ENCODE measurements at places on chromosomes 13 and 19.

DNA sequence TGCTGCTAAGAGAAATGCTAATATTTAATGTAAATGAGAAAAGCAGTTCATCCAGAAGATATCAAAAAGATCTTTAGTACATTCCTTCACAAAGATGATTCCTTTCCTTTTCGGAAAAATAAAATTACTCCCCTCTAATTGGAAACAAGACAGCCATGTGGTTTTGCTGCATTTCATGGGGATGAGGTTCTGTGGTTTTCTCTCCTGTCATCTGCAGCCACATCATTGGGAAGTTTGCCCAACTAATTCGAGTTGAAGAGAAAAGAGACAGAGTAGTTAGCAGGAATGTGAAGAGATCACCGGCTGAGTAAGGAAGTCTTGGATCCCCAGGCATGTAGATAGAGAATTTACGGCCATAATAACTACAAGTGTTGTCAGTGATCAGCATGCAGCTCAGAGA lies 122.1 kb downstream of the CYSLTR2 start:
- DNase-seq = no peak

DNA sequence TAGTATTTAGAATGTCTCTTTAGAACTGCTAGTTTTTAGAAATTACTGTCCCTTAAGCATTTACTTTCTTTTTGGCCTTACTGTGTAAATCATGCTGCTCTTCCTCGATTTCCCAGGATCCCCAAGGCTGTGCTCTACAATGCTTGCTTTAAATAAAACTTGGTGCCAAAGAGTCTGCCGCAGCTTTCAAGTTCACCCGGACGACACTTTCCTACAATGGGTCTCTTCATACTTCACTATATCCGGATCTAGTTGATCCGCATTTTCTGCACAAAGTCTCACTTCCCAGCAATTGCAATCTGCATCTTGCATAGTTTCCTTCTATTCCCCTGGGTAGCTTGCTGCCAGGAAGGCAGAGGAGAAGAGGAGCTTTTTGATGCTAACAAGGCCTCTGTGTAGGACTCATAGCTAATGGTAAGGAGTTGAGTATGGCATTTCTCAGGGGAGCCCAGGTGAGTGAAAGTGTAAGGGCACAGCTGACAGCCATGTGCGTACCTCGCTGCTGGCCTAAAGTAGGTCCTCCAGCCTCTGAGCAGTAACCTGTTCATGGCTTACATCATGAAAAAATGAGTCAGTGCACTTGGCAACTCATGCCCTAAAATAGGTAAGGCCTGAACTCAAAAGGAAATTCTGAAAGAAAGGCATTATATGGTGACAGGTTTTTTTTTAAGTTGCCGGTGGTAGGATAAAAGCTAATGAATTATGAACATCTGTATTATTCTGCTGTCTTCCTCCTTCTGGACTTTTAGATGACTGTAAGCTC lies 101.6 kb downstream of the ENOX1 start:
- DNase-seq = no peak

GRCh38 chr13:36006347-36006746 lies 124.8 kb downstream of the DCLK1 start:
- DNase-seq = no peak

GRCh38 chr13:20703780-20704458 lies 420 bp downstream of the IL17D start:
- peak; percentile 84 for DNase-seq

DNA sequence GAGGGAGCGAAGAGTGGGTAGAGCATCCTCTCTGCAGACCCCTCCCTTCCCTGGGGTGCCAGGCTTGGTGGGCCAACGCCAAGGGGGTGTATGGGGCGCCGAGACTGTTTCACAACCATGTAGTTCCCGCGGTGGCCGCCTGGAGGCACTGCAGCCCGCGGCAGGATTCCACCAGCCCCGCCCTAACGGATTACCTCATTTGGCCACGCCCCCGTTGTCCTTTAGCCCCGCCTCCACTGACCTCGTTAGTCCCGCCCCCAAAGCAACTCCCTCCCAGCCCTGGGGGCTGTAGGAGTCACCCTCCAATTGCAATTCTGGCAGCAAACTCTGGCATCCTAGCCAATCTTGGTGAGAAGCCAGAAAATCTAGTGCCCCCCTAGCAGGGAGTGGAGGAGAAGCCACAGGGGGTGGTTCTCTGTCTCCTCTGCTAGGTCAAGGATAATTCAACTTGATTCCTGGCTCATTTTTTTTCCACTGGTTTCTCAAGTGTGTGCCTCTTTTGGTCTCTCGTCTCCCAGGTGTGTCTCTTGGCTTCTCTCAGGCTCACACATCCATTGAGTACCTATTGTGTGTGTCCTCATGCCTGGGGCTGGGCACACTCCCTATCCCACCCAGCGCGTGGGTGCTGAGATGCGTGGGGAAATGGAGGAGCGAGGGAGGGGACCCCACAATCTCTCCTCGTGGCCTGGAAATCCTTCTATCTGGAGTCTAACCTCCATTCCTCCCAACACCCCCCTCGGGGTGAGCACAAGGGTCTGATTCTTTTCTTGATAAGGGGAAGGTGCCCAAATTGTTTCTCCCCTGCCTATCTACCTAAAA lies 2.0 kb downstream of the OLFM2 start:
- DNase-seq = peak; percentile 90

DNA sequence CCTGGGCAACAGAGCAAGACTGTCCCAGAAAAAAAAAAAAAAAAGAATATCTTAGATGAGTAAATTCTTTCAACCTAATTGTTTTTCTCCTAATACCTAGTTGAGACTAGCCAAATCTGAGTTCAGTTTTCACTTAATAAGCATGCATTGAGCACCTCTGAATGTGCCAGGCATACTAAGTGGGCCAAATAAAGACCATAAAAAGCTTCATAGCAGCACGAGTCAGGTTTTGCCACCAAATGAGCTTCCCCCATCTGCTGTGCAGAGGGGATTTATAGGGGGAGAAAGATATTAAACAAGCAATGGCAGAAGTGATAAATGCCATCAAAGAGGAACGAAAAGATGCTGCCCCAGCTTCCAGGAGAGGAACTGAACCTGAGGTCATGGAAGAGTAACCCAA lies 11.4 kb downstream of the THSD1 start:
- DNase-seq = no peak

GRCh38 chr19:441213-441836 lies 19.5 kb downstream of the SHC2 start:
- DNase-seq = no peak

DNA sequence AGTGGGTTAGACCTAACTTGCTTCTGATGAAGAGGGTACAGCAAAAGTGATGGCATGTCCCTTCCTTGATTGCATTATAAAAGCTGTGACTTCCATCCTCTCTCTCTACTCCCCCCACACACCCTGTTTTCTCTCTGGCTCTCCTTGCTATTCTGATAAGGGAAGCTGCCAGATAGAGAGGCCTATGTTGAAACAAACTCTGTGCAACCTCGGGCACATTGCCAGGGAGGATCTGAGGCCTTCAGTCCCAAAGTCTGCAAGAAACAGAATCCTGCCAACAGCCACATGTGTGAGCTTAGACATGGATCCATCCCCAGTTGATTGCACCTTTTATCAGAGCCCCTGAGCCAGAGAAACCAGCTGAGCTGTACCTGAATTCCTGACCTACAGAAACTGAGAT lies 44.8 kb upstream of the ARGLU1 start:
- no peak for DNase-seq

- peak; percentile 79 for DNase-seq
Observed at GRCh38 chr13:114161644-114162532, 17.2 kb upstream of the CFAP97D2 start.

DNA sequence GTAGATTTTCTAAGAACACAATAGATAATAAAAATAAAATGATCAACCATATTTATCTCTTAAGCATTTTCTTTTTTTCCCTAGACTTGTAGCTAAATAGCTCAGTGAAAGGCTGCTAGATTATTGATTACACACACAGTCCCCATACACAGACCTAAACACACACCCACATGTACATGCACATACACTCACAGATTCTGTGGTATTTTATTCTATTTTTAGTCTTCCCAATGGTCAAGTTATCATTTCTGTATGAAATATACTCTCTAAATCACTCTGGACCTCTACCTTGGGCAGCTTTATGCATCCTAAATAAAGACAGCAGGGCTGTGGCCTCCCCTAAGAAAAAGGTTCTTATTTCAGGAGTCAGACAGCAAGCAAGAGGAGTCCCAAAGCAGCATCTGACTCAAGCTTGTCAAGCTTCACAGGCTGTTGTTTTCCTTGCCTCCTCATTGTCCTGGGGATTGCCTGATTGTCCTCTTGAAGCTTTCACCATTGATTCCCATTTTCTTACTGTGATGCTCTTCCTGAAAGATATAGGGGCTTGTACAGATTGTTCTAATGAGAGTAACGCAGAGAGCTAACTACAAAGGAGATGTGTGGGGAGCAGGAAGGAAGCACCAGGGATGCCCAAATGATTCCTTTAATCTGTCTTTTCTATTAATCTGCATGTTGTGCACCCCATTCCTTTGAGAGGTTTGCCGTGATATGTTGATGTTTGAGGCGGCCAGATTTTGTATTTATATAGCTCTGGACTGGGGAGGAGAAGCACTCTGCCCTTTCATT lies 986.5 kb downstream of the PCDH17 start:
- no peak for DNase-seq

DNA sequence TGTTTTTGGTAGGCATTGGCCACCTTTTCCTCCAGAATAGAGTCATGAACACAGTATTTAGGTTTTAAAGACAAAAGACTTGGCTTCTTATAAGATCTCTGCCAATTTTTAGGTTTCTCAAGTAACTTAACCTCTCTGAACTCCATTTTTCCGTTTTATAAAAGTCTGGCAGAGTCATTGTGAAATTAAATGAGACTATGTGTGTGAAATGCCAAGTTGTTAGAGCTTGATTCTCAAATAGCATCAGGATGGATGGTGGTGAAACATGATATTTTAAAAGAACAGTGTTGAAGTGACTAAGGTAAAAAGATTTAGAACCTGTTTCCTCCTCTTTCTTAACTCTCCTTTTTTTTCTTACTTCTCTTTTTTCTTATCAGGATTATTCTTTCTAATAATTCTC lies 617.7 kb upstream of the SLITRK1 start:
- DNase-seq = no peak

DNA sequence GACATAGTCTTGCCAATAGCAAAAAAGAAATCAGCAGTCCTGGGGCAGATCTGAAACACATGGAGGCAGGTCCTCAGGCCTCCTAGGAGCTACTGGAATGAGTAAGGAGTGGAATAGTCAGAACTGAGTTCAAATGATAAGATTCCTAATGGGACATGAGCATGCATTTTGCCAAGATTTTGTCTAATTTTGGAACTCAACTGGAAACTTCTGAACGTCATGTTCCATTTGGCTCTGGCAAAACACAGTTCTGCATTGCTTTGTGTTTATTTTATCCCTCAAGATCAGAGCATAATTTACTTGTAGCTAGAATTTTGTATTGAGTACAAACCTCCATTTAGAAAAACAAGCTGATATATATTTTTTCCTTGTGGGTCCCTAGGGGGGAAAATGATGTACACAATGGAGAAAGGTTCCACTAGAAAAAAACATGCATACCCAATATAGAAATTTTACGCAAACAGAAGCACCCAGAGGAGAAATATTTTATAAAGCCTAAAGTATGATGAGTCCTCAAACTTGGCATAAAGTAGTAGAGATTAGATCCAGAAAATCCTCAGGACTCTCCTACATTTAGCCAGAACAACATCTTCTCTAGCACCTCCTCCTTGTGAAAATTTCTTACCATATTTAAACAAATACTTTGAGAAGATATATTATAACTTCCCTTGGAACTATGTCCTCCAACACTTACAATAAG lies 149.0 kb upstream of the SERP2 start:
- DNase-seq = no peak

DNA sequence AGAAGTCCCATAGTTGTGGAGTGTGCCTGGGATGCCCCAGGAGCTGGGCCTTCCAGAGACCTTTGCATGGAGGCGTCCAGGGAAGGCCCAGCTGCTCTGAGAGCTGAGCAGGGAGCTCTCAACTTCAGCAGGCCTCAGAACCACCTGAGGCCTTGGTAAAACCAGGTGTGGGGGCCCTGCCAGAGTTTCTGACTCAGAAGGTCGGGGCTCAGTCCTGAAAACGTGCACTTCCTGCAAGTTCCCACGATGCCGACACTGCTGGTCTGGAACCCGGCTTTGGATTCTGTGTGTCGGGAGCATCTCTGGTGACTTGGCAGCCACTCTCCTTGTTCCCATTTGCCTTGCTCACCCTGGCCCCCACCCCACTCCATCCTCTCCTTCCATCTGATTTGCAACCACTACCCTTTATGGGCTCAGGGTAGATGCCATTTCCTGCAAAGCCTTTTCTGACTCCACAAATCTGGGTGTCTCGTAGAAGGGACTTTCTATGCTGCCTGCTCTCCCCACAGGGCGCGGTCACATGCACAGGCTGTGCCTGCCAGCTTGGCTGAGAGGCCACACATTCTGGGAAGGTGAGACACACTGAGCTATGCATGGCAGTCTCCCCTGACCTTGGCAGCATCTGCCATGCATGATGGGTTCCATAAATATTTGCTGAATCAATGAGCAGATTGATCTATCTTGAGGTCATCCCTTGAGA lies 244.7 kb downstream of the COL4A1 start:
- DNase-seq = no peak

DNA sequence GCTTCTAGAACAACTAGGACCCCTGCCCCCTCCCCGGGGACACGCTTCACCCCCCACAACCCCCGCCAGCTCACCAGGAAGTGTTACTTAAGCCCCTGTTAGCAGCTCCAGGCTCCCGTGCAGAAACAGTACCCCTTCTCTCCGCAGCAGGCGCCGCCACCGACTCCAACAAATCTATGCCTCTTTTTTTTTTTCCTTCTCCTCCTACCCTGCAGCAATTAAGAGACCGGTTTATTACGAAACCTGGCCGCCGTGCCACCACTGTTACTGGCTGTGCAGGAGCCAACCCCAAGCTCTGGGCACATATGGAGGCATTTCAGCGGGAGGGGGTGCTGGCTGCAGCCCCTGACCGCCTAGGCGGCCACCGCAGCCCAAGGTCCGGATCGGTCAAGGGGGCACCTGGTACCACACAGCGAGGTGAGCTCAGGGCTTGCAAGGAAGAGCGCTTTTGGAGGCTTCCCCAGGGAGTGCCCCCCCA lies 2.4 kb downstream of the GADD45B start:
- peak; percentile 63 for DNase-seq

DNA sequence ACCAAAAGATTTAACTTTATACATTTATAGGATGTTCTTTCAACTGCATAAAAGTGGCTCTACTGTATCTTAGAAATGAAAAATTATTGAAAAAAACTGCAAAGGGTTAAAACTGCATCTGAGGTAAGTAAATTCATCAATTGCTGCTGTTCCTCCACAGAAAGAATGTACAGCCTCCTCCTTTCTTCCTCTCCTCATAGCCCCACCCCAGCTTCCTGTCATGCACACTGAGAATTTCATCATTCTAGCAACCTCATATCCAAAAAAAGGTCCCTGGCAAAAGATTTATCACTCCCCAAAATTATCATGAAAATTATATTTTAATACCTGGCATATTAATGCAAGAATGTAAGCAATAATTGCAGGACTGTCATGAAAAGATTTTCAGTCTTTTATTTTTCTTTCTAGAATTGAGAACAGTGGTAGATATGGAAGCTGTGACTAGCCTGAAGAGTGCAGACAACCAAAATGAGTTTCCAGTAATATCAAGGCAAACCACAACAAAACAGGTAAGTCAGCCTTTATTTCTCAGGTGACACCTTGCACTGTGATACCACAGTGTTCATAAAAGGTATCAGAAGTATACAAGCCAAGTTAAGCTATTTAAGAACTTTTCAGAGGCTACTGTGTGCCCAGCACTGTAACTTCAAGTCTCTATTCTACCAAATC lies 110.8 kb downstream of the SUCLA2 start:
- DNase-seq = no peak
